ENCODE measurements at places on chromosomes 2 and 18.

DNA sequence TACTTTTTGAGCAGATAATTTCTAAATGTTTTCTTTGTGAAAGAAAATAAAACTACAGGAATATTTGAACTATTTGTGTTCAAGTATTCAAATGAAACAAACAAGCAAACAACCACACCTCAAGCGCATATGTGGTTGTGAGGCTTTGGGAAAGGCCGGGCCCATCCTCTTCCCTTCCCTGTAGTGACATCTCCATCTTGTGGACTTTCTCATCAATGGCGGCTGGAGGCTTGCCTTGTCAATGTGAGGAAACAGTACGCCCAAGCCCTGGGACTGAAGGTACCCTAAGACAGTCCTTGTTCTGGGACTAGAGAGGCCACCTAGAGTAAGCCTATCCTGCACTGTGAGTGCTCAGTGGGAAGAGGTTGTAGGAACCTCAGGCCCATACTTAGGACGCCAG is 166.8 kb downstream of the TPGS2 start:
- no peak for DNase-seq

DNA sequence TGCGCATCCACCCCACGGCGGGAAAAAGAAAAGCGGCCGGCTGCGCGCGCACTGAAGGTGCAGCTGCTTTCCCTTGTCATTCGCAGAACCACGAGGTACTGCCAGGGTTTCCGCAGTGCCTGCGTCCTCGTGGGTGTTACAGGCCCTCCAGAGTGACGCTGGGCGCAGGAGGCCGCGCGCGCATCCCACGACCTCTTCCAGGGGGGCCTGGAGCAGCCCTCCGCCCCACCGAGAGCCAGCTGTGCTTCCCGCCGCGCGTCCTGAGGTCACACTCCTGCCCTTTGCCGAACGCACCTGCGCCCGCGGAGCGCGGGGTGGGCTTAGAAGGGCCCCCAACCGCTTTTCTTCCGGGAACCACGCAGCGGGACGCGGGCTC is 378 bp upstream of the IAH1 start:
- peak; percentile 51 for DNase-seq

DNA sequence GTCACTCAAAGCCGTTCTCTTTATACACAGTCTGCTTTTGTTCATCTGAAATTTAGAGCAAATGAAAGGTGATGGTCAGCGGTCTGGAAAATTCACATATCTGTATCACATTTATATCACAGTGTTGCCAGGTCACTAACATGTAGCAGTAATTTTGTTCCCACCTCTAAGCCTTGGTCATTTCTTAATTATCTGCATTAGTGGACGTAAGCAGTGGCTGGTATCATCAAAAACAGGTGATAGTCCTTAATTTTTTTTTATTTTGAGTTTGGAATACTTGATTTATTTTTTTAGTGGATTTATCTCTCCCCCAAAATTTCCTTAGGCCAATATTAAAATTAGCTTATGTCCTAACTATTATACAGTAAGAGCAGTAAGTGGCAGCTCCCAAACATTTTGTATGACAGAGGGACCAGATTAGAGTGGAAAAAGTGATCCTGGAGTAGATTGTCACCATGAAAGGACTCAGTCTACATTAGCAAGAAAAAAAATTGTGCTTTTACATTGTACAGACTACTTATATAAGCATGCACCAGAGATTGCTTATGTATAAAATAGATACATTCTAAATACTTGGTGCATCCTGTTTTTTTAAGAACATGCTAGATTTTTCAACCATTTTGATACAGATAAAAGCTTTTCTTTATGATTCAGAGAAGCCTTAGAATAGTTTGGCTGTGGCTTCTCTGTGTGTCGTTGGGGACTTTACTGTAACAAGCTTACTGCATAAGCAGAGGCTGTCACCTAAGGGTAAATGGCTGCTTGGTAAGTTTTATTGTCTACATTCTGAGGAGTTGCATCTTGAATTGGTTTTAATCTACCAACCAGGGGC is 65.0 kb downstream of the MAPRE2 start:
- no peak for DNase-seq

DNA sequence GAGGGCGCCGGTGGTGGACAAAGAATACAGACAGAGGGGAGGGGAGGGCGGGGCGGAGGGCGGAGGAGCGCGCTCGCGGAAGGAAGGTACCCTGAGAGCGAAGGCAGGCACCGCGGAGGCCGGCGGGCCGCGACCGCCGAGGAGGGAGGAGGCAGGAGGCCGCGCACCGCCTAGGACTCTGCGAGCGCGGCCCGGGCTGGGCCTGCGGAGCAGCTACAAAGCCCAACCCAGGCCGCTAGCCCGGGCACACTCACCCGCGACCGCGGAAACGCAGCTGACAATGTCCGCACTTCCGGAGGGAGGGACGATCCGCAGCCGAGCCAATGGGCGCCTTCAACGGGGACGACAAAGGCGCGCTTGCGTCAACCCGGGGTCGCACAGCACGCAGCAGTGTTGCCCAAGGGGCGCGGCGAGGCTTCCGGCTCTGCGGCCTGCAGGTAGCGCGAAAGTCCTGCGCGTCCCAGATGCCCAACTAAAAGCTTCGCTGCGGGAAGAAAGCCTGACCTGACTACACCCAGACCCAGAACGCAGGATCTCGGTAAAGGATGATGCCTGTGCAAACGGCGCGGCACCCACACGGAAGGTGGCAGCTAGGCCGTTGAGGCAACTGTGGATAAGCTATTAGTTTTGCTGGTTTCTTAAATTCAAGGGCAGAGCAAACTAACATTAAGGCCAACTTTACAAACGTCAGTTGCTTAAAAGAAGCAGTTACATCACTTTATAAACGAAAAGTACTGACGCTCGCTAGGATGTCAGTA is at the start of gene C18orf32:
Gene C18orf32, minus strand, starts transcription at position 282 of the 758 bp plus-strand sequence. CDS start 3,486 bp downstream, outside the sequence.
- DNase-seq = peak; percentile 93

GRCh38 chr18:63368611-63369010 is 1.6 kb upstream of the KDSR start:
- no peak for DNase-seq

DNA sequence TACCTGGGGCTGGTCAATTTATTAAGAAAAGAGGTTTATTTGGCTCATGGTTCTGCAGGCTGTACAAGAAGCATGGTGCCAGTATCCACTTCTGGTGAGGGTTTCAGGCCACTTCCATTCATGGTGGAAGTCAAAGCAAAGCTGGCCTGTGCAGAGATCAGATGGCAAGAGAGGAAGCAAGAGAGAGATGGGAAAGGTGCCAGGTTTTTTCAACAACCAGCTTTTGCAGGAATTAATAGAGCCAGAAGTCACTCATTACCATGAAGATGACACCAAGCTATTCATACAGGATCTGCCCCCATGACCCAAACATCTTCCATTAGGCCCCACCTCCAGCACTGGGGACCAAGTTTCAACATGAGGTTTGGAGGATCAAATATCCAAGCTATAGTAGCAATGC is 56.8 kb upstream of the ST3GAL5 start:
- no peak for DNase-seq

- peak; percentile 17 for DNase-seq
Measured at GRCh38 chr2:24920098-24920808, at the start of gene ADCY3. Gene ADCY3, minus strand, starts transcription at chr2:24920237. Its CDS starts 1,250 bp downstream, at chr2:24918987.

- DNase-seq = no peak
Measured at GRCh38 chr2:203949228-203949627, 12.7 kb downstream of the ICOS start.

DNA sequence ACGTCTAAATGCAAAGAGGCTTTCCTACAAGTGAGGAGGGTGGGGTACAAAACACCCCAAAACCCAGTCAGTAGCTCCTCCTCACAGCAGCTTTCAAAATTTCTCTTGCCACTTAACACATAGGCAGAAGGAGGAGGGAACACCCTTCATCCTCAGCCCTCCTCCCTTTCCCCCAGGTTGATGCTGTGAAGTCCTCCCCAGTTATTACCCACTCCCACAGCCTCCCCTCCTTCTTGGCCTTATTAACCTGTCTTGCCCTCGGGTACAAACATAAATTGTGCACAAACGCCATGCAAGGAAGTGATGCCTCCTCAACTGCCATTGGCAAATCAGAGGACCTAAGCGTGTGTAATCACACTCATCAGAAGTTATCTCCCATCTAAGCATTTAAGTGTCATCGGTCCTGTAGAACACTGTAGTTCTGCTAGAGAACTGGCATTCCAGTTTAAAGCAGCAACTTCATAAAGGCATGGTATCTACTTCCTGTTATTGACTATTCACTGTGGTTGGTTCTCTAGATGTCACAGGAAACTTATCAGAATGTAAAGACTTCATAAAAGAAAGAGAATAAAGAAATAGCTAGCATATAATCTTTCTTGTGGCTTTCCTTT is at the start of gene DSC1:
Gene DSC1, minus strand, starts transcription at position 32 of the 611 bp plus-strand sequence. CDS start 262 bp downstream, outside the sequence.
- no peak for DNase-seq

GRCh38 chr2:124323321-124323720 is 298.2 kb downstream of the CNTNAP5 start:
- no peak for DNase-seq

DNA sequence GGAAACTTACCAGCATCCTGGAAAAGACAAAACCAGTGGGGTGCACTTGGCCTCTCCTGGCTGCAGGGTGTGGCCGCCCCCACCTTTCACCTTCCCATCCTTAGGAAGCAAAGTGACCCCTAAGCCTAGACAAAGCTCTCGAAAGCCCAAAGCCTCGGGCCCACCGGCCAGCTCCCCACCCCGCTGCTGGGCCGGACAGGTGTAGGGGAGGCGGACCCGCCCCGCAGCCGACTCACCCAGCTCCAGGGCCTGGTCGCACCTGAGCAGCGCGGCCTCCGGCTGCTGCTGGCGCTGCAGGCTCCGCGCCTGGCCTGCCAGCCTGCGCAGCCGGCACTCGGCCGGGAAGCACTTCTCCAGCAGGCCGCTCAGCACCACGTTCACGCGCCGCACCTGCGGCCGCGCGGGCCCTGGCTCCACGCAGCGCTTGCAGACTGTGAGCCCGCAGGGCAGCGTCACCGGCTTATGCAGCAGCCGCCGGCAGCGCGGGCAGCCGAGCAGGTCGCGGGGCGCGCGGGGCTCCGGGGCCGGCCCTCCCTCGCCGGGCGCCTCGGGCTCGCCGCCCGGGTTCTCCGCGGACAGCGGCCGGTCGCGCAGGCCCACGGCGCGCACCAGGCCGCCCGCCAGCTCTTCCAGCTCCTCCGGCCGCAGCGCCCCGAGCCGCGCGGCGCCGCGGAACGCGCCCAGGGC is 979 bp downstream of the LONRF2 start:
- DNase-seq = no peak
